ENCODE measurements at places on chromosomes 6 and 20.

- DNase-seq = no peak
Observed at GRCh38 chr20:22499515-22500166, 84.7 kb downstream of the FOXA2 start.

DNA sequence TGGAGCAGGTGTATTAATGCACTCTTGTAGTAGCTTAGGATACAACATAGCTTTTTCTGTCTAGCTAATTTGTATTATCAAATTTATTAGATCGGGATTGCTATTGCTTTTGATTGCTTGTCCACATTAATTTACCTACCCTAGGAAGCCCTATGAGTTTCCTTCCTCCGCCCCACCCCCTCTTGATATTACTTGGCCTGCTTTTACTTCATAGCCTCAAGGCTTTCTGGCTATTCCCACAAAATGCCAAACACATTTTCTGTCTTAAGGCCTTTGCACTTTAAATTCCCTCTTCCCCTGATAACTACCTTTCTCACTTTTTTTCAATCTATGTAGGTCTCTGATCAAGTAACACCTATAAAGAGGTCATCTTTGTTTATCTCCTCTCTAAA, 99.1 kb upstream of the PRSS16 start:
- DNase-seq = no peak

- peak; percentile 37 for DNase-seq
Observed at GRCh38 chr6:33547499-33547898, 32.6 kb downstream of the BAK1 start.

GRCh38 chr6:51450248-51450957, 631.7 kb downstream of the TFAP2B start:
- no peak for DNase-seq

DNA sequence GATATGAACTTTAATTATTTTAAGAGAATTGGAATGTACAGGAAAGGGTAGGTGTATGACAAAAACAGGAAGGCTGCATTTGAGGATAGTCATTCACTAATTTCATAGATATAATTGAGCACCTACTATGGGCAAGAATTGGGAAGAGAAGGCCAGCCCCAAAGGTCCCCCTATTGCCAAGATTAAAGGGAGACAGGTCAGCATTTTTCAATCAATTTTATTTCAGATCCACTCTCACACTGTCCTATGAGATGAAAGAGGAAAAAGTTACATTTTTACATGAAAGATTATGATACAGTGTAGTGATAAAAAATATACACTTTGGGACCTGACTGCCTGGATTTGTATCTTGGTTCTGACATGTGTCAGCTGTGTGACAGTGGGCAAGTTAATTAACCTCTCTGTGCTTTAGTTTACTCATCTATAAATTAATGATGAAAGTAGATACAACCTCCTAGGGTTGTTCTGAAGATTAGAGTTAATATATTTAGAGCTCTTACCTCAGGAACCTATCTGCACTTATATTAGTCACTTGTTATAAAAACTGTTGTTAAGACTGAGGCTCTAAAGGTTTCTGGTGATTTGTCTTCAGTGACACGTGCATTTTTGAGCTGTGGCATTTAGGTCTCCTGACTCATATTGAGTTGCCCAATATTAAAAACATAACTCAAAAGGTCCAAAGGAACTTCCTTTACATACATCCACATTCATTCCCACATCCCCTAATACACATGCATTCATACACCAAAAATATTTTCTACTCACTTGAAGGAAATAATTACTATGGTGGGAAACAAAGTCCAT, 45.7 kb downstream of the SCGN start:
- DNase-seq = no peak

Data from BE2C (cell line).